Left renal cortex interstitium (tissue), 4 donors: ENCODE measurements at places on chromosomes 4 and X. TPM values are rescaled to one million over a fixed set of nuclear protein-coding genes. Genes with fewer than 3 reads are reported as not detected.

Gene HTN1
- not detected for polyA plus RNA-seq

Gene BEX4
- polyA plus RNA-seq, result 149 TPM

Gene FAM53A
- 1.2 TPM for polyA plus RNA-seq

Gene SLC25A4
- 45.1 TPM for polyA plus RNA-seq

Gene SPIN2A
- 4.0 TPM for polyA plus RNA-seq

Gene SORCS2
- 9.4 TPM for polyA plus RNA-seq

Gene S100G
- not detected for polyA plus RNA-seq

Gene NKX3-2
- not detected for polyA plus RNA-seq

Gene DACH2
- 25.6 TPM for polyA plus RNA-seq

Gene BEND2
- 0.14 TPM for polyA plus RNA-seq

Gene RPL36A
- 980 TPM for polyA plus RNA-seq

Gene CFAP47
- 0.49 TPM for polyA plus RNA-seq

Gene CYBB
- 11.6 TPM for polyA plus RNA-seq
